ENCODE measurements at places on chromosomes 11 and 22.
A peak's percentile ranks its signal among the peaks of the same experiment; 100 is the strongest.

- no peak for DNase-seq
These were observed 24.2 kb downstream of the ALX4 start for GRCh38 chr11:44285756-44286155.

- DNase-seq, result no peak
These were observed 21.4 kb downstream of the FJX1 start for GRCh38 chr11:35639591-35640179.

GRCh38 chr11:124669193-124669592 lies 4.3 kb downstream of the SIAE start:
- peak; percentile 43 for DNase-seq

GRCh38 chr11:31711137-31711536 lies 100.0 kb downstream of the PAX6 start:
- DNase-seq, result no peak

GRCh38 chr11:86627776-86628455 lies 44.5 kb downstream of the ME3 start:
- no peak for DNase-seq

DNA sequence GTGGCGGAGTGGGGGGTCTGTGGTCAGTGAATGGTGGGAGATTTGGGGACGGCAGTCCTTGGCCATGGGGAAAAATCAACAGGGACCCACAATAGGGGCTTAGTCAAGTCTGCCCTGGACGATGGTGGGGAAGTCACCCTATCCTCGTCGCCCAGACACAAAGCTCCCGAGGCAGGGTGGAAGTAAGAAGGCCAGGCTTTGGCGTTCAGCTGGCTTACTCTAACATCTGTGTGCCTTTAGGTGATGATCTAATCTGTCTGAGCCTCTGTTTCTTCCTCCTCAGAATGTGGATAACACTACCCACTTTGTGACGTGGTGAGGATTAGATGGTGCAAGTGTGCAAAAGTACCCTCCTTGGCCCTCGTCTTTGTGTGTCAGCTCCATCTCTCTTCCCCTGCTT lies 192.2 kb downstream of the ST3GAL4 start:
- peak; percentile 70 for DNase-seq

DNA sequence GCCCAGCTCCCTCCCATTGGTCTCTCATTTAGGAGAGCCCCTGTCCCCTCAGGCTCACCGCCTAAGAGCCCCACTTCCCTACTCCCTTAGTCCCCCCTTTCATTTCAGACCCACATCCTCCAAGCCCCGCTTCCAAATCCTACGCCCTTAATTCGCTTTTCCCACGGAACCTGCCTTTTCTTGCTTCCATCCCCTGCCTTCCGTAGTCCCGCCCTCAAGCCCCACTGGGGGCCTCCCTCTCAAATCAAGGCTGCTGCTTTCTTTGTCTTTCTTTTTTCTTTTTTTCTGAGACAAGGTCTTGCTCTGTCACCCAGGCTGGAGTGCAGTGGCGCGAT lies 396 bp downstream of the CCDC157 start:
- DNase-seq, result no peak

GRCh38 chr11:117806846-117807245 lies 9.8 kb upstream of the DSCAML1 start:
- DNase-seq, result no peak

DNA sequence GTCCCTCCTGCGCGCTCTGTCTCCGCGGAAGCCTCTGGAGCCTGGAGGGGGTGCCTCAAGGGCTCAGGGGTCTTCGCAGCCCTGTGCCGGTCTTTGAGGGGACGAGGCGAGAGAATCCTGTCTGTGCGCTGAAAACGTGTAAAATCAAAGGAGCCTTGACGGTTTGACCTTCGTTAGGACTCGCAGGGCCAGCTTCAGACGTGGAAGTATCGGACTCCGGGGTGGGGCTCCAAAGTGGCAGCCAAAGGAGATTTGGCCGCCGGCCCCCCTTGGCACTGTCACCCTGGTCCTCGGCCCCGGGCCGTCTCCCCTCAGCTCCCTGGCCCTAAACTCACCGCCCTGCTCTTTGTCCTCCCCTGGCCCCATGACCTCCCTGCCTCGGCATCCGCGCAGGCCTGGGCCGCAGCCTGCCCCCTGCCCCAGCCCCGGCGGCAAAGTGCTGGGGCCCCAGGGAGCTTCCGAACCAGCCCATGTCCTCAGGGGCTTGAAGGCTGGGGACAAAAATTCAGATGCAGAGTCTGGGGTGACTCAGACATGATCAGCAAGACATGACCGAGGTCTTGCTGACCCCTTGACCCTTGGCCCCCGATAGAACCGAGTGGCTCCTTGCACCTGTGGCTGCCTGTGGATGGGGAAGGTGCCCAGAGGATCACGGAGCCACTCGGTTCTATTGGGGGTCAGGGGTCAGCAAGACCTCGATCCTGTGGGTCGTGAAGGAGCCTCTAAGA lies 6.9 kb upstream of the PHRF1 start:
- DNase-seq, result no peak

DNA sequence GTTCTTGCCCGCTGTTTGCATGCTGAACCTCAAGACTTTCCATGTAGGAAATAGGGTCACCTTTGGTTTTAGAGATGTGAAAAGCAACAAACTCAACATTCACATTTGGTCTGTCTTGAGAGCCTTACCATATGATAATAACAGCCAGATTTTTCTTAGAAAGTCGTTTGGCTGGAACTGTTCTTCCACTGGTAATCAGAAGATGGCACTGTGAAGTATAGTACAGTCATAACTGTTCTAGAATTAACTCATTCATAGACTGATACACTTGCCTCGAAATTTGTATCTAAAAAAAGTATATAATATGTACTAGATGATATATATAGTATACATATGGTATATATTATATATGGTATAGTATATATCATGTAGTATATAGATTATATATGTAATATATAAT lies 12.3 kb downstream of the LUZP2 start:
- DNase-seq, result no peak

DNA sequence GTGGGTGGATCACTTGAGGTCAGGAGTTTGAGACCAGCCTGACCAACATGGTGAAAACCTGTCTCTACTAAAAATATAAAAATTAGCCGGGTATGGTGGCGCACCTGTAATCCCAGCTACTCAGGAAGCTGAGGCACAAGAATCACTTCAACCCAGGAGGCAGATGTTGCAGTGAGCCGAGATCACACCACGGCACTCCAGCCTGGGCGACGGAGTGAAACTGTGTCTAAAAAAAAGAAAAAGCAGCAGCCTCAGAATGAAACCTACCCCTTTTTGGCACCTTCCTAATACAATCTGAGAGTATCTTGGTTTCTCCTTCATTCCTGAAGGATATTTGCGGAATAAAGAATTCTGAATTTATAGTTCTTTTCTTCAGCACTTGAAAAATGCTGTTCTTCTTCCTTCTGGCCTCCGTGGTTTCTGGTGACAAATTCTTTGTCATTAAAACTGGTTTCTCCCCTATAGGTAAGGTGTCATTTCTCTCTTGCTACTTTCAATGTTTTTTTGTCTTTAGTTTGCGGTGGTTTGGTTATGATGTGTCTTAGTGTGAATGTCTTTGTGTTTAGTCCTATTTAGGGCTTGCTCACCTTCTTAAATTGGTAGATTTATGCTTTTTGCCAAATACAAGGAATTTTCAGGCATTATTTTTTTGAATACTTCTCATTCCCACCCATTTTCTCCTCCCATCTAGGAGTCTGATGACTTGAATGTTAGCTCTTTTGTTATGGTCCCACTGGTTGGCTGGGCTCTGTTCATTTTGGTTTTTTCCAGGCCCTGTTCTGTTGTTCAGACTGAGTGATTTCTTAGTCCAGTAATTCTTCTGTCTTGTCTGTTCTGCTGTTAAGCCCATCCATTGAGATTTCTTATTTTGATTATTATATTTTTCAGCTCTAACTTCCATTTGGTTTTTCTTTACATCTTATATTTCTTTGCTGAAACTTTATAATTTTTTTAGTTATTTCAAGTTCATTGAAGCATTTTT lies 15.4 kb downstream of the ASRGL1 start:
- DNase-seq, result no peak

DNA sequence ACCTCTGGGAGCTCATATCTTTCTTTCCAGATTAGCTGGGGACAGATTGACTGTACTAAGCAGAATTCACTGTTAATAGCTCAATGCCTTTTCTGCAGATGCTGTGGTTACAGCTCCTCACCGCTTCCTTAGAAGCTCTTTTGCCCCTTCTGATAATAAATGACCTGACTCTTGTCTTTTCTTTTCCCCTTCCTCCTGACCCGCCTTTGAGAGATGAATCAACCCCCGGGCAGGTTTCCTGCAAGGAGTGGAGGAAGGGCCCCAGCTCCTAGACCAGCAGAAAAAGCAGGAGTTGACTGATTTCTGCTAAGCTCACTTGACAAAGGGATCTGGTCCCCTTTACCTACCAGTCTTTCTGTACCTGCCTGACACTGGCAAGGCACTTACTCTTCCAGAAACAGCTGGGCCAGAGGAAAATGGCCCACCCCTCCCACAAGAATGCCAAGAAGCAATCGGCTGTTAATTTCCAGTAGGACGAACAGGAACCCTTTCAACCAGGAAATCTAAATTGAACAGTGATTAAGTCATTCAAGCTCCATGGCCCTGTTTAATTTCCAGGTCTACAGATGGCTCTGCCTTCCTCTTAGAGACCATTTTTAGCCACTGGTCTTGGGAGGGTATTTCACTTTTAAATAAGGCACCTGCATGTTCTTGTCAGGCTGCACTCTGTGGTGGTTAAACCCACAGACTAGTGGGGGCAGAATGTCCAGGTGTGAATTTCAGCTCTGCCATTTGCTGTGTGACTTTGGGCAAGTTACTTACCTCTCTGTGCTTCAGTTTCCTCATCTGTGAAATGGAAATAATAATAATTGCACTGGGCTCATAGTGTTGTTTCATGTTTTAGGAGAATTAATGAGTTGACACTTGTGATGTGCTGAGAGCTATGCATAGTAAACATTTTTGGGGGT lies 67.5 kb downstream of the PRR5L start:
- no peak for DNase-seq
